ENCODE measurements at places on chromosomes 5 and 9.

- DNase-seq = peak; percentile 91
These were observed 7.9 kb downstream of the GABRP start for GRCh38 chr5:170791325-170791954.

GRCh38 chr9:121529237-121529987, 29.8 kb upstream of the GGTA1 start:
- peak; percentile 92 for DNase-seq

DNA sequence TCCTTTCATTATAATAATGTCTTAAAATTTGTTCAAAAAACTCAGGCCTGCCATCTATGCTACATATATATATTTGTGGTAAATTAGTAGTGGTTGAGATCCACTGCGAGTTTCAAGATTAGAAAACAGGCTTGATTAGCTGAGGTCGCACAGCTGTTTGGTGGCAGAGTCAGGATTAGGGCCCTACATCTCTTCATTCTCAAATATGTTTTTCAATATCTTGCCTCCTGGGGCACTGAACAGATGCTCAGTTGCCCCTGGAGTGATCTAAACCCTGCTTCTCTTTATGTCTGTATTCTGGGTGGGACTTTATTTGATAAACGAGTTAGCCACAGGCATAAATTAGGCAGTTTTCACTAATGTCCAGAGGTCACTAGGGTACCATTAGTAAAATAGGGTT, 27.8 kb upstream of the CEP120 start:
- DNase-seq = no peak

- no peak for DNase-seq
These were observed 54.7 kb downstream of the SLC38A9 start for GRCh38 chr5:55657443-55657842.

- no peak for DNase-seq
These were observed 12.4 kb downstream of the NACC2 start for GRCh38 chr9:136082496-136083361.

- peak; percentile 41 for DNase-seq
These were observed 547 bp downstream of the CLTA start for GRCh38 chr9:36191290-36191645.

DNA sequence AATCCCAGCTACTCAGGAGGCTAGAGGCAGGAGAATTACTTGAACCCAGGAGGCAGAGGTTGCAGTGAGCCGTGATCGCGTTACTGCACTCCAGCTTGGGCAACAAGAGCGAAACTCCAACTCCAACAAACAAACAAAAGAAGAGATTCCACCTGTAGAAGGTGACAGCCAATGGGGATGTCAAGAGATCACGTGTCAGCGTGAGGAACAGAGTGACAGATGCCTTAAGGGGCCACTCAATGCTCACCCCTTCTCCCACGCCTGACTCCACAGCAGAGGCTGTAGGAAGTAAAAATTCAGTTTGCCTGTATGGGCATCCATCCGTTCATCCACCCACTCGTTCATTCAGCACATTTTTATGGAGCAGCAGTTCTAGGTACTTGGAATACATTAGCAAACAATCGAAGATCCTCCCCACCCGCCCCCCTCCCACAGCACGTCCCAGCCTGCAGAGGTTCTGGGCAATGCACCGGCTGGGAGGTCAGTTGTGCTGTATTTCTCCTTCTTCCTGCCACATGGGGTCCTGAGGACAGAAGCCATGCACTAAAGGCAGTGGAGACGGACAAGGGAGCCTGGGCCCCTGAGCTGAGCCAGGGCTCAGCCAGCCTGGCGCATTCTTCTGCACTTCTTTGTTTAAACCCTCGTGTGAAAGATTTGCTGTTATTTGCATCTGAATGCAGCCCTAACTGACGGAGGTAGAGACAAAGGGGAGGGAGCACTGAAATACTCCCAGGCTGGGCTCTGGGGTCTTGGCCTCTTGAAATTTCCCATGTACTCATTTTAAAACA, 11.3 kb upstream of the RNF130 start:
- no peak for DNase-seq

- DNase-seq = no peak
These were observed 217.3 kb upstream of the KLF4 start for GRCh38 chr9:107706701-107707427.

GRCh38 chr9:15400281-15400941, 22.3 kb upstream of the SNAPC3 start:
- peak; percentile 86 for DNase-seq

- no peak for DNase-seq
These were observed at the start of gene KIF12 for GRCh38 chr9:114098936-114099668. TSS of gene KIF12 (minus strand) at chr9:114099292. CDS start at chr9:114099276, 16 bp downstream.

DNA sequence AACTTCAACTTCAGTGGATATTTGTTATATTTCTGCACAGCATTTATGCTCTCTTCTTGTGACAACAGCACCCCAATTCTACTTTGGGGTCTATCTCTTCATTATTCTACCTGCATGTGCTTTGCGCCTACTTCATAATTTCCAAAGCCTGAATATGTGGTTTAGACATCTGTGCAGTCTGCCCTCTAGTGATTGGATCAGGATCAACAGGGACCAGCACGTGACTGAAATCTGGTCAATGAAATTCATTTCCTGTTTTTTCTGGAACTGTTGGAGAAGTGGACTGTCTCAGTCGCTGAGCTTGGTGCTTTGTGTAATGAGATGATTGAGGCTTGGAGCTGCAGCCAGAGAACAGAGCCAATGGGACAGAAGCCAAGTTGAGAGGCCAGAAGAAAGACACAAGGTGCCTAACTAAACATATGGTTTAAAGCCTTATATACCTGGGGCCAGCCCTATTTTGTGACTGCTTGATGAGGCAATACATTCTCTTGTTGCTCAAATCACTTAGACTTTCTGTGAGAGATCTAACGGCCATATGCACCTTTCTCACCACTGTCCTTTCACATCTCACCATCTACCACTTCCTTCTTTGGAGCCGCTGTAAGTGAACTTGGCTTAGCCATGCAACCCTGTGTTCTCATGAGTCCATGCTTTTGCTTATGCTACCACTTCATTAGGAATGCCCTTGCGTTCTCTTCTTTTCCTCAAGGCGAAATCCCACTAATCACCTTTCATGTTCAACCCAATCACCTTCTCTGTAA, 68.8 kb upstream of the PPP2R2B start:
- DNase-seq = peak; percentile 43

- DNase-seq = no peak
These were observed 3.6 kb upstream of the CARD19 start for GRCh38 chr9:93092251-93092991.

DNA sequence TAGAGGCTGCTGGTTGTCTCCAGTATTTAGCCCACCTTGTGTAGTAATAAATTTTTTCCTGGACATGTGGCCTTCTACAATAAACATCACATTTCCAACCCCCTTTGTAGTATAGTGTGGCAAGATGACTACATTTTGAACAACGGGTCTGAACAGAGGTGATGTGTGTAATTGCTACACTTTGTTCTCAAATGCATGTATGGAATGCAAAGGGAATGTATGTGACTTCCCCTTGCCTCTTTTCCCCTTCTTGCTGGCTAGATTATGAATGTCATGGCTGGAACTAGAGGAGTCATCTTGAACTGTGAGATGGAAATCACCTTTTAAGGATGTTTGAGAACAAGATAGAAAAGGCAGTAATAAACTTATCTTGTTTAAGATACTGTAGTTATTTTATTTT, 54.5 kb downstream of the PRR16 start:
- peak; percentile 48 for DNase-seq

- DNase-seq = no peak
These were observed 144.7 kb downstream of the APBA1 start for GRCh38 chr9:69527454-69527853.

DNA sequence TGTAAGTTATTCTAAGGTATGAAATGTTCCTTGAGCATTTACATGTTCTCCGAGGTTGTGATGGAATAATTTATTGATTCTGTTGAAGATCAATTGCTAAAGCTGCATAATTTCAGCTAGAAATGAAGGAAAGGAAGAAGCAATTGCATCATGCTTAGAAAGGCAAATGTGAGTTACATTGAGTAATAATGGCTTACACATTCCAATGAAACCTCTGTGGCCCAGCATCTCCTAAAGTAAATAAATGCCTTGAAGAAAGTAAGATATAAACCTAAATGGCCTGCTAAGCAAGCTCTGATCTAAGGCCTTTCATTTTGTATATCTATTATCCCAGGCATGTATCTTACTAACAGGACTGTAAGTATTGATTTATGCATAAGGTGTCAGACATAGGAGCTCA, 677.3 kb upstream of the RGMB start:
- peak; percentile 89 for DNase-seq

DNA sequence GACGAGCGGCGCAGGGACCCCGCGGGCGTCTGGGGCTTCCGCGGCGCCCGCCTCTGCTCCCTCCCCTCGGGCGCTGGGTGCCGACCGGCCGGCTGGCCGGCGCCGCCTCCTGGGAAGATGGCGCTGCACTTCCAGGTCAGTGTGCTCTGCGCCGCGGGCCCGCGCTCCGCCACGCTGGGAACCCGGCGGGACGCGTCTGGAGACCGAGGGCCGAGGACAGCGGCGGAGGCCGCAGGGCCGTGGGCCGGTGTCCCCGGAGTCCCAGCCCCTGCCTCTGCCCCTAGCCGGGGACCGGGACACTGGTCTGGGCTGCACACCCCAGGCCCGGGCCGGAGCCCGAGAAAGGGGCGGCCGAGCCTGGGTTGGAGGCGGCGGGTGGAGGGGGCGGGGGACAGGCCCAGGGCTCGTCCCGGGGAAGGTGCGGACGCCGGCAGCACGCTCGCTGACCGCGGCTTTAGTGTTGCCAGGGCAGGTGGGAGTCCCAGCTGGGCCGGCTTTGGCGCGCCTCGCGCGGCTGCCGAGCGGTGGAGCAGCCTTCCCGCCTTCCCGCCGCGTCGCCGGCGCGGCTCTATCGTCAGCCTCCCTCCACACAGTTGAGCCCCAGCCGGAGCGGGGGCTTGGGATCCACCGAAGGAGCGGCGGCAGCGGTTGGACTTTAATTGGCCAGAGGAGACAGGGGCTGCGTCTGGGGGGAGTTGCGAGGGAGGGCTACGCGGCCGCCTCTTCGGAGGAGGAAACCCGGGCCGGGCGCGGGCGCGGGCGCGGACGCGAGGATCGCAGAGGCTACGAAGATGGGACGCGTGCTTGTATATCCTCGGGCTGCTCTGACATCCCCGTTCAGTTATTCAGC, at the start of gene RANBP17:
Gene RANBP17 (plus strand): TSS at position 102 of the 850 bp plus-strand sequence.
- peak; percentile 88 for DNase-seq

DNA sequence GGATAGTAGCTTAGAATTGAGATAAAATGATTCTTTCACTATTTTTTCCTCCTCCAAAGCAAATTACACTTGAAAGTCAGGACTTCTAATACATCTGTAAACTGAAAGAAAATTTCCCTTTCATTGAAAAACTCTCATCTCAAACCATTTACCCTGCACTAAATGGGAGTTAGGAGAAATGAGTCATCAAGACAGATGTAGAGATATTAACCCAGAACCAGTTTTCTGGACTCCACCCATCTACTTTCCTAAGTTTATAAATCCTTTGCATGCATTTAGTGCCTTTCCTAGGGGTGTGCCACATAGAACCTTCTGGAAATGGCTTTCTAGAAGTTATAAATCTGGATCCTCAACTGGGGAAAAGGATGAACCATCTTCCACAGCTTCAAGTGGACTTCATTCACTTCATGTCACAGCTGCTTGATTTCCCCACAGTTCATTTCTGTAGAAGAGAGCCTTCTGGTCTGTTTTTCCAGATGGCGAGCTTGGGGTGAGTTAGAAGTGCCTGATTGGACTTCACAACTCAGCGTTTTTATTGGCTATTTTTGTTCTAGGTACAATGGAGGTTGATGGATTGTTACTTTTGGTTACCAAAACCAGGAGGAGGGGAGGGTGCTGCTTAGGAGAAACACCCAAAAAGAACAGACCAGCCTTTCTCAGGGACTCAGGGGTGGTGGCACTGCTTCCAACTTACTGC, 72.5 kb upstream of the GPR151 start:
- DNase-seq = no peak

DNA sequence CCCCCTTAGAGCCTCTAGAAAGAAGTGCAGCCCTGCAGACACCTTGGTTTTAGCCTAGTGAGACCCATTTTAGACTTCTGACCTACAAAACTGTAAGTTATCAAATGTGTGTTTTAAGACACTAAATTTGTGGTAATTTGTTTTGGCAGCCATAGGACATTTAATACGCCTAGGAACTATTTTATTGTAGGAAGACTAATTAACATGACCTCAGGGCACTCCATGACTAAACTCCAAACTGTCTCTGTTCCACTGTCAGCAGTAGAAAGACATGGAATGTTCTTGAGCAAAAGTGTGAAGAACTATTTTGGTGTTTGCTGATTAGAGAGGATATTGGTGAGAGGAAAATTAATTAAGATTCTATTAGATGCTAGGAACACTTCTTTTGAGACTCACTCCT, 4.1 kb upstream of the APC start:
- DNase-seq = no peak

GRCh38 chr9:6759185-6759977, 1.6 kb downstream of the KDM4C start:
- peak; percentile 91 for DNase-seq

DNA sequence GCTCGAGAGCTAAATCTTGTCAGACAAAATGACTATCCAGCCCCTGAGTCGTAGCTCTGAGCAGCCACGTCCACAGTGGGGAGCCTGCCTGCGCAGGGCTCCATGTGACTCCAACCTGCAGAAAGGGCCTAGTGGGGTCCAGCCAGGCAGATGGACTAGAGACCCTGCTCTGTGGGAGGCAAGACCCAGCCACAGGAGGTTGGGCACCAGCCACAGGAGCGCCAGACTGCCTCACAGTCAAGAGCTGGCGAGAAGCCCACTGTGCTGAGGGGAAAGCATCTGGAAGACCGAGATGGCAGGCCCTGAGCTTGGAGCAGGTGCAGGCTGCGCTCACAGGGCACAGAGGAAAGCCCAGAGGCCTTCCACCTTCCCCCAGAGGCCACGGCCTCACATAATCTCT, 61.4 kb downstream of the C5orf15 start:
- no peak for DNase-seq

DNA sequence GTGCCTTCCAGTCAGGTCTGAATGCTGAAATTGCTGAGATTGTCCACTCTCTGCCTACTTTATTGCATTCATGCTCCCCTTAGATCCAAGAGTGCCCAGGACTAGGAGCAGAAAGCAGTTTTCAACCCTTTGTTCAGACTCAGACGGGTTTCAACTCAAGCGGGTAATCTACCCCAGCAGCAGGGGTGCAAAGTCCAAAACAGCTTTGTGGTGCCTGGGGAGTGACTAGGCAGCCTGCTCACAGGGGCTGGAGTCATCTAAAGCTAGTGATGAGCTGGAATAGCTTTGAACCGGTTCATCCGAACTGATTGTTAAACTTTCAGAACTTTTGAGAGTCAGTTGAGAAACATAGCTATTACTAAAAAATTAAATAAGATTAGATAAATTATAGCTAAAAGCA, 71.0 kb upstream of the IQGAP2 start:
- no peak for DNase-seq

Data from choroid plexus epithelial cell (primary cell).